ENCODE measurements at places on chromosomes 2 and 18.

DNA sequence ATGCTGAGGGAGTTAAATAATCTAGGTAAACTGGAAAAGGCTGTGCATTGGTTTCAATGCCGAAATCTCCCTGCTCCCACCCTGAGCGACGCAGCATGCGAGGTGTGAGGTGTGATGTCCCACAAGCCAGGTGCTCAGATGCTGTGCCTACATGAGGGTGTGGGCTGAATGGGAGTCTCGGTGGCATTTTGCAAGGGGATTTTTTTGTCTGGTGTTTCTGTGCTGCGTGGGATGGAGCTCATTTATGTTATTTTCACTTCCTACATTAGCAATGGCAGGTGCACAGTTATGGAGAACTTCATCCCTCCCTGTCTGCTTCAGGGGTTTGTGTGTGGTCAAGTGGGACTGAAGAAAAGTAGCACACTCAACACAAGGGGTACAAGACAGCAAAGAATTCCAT, 110.2 kb upstream of the CCDC68 start:
- DNase-seq: no peak

GRCh38 chr2:148901142-148901541, 26.1 kb downstream of the KIF5C start:
- no peak for DNase-seq

DNA sequence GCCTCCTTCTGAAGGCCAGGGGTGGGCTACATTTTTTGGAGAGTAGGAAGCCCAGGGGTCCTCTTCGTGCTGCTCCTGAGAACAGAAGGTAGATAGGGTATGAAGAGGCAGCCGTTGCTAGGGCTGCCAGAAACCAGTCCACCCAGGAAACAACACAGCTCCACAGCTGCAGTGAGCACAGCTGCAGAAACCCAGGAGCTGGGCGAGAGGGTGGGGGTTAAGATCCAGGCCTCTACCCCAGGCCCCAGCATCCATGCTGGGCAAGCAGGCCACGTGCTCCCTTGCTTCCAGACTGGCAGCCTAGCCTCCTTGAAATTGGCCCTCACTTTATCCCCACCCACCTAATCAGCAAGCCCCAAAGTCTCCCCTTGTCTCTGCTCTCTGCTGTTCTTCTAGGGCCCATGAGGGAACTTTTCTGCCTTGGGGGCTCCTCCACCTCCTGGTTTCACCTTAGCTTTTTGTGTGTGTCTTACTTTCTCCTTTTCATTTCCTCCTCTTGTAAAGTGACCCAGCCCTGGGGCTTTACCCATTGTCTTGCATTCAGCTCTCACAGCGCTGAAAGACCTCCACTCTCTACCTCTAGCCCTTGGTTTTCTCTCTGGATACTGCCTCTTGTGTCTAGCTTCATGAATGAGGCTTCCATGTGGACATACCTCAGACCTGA, 30.7 kb downstream of the STON1 start:
- no peak for DNase-seq

DNA sequence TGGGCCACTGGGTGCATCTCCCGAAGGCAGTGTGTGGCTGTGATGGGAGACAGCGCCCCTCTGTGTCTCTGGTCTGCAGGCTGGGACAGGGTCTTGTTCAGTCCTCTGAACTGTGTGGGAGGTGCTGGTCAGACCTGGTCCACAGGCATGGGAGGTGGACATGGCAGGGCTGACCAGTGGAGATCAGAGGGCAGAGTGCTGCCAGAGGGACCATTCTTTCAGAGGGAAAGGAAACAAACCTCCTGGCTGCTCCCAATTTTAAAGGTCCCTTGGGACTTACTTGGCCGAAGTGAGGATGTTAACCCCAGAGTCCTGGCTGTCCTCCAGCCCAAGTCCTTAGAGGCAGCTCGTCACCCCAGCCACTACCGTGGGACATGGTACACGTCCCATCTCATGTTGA, 4.0 kb downstream of the CAPN13 start:
- DNase-seq: no peak

DNA sequence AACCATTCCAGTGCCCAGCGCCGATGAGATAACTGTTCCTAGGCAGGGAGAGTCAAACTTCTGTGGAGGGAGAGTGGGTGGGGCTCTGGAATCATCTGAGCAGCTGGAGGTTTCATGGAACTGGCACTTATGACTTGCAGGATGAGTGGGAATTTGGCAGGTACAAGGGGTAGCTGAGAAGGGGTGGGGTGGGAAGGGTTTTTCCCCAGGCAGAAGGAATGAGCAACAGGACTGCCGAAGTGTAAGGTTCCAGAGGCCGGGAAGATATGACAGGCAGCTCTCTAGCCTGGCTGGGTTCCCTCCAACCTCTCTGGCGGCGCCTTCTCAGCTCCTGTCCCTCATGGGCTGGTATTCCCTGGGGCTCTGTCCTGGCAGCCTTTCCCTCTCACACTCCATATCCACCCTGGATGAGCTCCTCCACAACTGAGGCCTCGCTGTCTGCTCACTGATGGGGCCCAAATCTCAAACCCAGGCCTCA, 2.5 kb upstream of the TET3 start:
- peak; percentile 37 for DNase-seq

DNA sequence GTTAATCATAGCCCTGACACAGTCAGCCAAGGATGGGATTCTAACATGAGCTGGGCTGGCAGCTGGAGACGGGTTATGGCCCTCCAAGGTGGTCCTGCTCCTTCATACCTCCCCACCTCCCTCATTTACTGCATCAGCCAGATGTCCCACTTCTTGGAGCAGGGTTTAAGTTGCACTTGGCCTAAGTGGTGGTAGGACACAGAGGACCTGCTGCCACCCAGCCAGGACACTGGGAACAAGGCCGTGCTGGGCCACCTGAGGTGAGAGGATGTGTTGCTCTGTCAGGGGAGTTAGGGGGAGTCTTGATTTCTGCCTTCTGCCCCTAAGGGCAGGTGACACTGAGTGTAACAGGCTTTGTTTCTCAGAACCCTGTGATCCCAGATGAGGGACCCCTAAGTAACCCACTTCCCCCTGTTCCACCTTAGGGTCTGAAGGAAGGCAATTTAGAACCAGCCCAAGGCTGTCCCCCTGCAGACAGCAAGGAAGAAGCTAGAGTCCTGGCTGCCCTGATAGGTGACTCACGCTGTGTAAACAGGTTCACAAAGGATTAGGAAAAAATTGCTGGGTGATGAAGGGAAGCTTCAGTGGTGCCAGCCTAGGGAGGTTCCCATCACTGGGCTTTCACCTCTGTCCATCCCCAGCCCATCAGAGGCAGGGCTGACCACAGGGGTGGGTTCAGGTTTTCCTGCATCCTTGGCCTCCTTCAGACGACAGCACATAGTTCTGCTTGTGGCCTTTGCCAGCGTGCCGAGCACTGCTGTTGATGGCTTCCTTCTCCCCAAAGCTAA, 114.3 kb upstream of the MCFD2 start:
- DNase-seq: no peak

DNA sequence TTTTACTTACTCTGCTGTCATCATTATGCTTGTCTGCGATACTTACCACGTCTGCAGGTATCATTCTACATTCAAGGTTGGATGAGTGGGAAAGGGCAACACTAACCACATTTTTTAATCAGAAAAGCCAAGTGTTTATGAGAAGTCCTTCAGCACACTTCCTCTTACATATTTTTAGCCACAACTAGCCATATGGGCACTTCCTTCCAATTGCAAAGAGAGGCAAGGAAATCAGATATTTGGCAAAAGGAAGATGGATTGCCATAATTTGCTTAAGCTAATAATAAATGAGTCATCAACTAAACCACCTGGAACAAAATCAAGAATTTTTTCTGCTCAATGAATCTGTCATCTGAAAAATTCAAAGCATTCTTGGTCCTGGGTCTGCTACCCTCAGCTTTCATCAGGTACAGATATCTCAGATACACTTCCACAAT, 16.7 kb upstream of the MRO start:
- DNase-seq: no peak

DNA sequence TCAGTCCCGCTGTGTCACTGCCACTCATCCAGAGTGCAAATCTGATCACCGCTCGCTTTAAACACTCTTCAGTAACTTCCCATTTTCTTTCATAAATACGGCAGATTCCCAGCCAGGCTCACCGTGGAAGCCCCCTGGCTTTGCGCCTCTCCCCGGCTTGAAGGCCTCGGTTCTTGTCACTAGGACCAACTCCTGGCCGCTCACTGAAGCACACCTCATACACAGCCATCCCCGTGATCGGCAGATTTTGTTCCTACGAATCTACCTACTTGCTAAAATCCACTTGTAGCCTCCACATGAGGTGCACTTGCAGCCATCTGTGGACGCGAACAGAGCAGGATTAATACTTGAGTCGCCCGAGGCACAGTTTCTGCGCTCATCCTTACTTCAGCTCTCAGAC, 462.4 kb upstream of the MYT1L start:
- DNase-seq: no peak

DNA sequence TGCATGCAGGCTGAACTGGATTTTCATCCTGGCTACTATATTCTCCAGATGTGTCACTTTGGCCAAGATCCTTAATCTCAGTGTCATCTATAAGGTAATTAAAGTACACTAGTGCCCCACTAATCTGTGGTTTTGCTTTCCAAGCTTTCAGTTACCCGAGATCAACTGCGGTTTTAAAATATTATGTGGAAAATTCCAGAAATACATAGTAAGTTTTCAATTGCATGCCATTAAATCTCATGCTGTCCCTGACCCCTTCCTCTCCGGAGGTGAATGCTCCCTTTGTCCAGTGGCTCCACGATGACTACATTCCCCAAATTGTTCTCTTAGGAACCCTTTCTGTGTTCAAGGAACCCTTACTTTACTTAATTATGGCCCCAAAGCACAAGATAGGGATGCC, 5.3 kb upstream of the TYMS start:
- peak; percentile 22 for DNase-seq

DNA sequence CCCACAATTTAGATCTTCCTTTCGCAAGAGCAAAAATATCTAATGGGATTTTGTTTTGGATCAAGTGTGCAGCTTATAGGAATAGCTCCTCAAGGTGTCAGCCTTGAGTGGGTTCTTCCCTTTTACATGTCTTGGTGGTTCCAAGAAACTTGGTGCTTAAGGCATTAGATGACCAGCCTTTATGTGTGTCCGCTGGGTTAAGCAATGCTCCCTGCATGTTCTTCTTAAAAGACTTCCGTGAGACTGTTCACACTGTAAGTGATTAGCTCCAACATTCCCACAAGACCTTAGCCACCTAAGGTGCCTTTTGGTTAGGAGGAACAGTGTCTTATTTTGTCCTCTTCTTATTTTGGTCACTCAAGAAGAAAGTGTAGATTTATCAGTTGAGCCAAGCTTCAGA, 44.3 kb upstream of the GPR39 start:
- no peak for DNase-seq

DNA sequence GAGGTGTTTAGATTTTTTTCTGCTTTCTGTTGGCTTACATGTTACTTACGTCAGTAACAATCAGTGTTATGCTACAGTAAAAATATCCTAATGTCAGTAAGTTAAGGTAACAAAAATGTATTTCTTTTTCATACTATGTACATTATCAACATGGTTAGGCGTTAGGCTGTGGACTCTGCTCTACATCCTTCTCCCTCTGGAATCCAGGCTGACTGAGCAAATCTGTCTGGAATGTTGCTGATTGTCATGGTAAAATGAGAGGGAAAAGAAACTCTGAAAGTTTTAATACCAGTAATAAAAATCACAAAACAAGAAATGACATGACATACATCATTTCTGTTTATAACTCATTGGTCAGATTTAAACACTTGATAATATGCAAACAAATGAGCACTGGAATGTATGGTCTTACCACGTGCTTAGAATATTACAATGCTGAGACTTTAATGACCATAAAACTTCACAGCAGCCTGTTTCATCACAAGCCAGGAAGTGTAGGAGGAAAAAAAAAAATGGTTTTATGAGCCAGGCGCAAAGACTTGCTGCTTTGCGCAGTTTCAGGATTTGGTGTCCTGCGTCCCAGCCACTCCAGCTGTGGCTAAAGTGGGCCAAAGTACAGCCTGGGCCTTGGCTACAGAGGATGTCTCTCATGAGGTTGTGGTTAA, 252.4 kb downstream of the FSIP2 start:
- no peak for DNase-seq

GRCh38 chr2:72211350-72211749, 63.7 kb upstream of the CYP26B1 start:
- no peak for DNase-seq

DNA sequence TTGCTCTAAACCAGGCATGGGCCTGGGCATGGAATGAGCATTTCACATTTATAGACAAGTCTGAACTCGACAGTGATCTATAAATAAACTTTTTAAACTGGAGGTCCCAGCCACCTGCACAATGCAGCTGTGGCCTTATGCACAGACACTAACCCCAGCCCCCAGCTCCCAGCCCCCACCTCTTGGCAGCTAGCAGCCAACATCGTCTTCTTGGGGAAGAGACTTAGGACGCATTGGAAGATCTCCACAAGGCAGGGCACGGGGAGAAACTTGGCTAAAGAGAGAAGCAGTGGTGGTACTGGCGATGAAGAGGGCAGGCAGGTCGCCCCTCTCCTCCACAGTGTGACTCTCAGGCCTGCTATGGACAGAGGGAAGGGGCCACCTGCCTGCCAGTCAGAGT, 213.2 kb downstream of the ANAPC1 start:
- no peak for DNase-seq

GRCh38 chr2:194550702-194551101, 1106.3 kb upstream of the SLC39A10 start:
- no peak for DNase-seq

GRCh38 chr2:29520001-29520400, 401.4 kb downstream of the ALK start:
- DNase-seq: no peak

DNA sequence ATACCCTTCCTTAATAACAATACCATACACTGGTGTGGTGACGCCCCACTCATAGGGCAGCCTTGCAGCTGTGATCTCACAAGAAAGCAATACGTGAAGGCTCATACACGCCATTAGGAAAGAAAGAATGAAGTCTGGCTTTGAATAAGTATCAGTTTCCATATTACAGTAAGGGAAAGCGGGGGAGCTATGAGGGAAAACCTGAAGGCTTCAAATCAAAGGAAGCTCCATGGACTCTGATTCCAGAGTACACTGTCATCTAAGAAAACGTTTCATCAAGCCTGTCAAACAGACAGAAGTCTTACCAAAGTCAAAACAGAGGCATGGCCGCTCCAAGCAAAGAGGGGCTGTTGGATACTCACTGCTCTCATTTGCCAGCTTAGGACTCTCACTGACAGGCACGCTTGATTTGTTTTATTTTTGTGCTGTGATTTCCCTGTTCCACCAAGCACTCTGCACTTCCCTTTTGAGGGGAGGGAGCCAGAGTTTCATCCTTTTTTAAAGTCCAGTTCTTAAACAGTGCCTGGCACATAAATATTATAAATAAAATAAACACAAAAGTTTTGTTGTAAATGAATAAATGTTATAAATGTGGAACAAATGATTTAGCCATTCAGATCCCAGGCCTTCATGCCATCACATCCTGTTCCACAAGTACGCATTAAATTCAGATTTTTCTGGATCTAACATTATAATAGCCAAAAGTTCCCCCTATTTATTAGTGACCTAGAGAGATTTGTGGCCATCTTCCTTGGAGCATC, 221.2 kb downstream of the PIEZO2 start:
- DNase-seq: no peak

- peak; percentile 43 for DNase-seq
Measured at GRCh38 chr2:111231532-111232252, 111.0 kb downstream of the BCL2L11 start.

DNA sequence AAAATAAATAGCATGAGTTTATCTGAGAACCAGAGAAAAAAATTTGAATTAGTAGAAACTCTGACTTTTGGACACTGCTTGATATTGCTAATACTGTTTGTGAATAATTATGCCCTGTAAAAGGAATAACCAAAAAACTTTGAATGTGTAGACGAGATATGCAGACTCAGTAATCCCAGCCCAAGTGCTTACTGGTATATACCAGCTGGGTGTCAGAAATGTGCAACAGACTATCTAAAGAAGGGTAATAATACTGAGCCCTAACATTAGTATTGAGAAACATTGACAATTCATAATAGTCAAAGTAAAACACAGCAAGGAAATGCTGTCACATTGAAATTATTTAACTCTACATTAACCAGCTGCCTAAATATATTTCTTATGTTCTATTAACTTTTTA, 60.5 kb upstream of the ZC3H15 start:
- DNase-seq: no peak

All from NCI-H82 (cell line).